ENCODE measurements at places on chromosomes 2 and 18.

DNA sequence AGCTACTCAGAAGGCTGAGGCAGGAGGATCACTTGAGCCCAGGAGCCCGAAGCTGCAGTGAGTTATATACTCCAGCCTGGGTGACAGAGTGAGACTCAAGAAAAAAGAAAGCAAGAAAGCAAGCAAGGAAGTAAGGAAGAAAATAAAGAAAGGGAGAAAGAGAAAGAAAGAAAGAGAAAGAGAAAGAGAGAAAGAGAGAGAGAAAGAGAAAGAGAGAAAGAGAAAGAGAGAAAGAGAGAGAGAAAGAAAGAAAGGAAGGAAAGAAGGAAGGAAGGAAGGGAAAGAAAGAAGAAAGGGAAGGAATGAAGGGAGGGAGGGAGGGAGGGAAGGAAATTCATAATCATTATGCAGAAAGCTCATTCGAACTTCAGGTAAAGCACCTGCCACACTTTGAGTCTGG lies 33.9 kb downstream of the KIF3C start:
- no peak for DNase-seq

DNA sequence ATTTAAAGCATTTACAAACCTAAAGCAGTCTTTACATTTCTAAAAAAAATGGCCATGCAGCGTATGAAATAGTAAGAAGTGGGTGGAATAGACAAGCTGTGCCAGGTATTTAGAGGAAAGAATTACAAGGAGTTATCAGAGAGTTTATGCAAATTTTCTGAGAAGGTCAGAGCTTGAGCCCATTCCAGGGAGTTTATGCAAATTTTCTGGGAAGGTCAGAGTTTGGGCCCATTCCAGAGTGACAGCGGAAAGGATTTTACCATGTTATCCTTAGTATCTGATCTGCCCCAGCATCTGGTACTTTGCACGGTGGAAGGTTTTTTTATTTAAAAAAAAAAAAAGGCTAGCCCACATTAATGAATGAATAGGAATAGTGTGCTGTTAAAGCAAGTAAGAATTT lies 1.4 kb upstream of the DOK6 start:
- DNase-seq, result no peak

DNA sequence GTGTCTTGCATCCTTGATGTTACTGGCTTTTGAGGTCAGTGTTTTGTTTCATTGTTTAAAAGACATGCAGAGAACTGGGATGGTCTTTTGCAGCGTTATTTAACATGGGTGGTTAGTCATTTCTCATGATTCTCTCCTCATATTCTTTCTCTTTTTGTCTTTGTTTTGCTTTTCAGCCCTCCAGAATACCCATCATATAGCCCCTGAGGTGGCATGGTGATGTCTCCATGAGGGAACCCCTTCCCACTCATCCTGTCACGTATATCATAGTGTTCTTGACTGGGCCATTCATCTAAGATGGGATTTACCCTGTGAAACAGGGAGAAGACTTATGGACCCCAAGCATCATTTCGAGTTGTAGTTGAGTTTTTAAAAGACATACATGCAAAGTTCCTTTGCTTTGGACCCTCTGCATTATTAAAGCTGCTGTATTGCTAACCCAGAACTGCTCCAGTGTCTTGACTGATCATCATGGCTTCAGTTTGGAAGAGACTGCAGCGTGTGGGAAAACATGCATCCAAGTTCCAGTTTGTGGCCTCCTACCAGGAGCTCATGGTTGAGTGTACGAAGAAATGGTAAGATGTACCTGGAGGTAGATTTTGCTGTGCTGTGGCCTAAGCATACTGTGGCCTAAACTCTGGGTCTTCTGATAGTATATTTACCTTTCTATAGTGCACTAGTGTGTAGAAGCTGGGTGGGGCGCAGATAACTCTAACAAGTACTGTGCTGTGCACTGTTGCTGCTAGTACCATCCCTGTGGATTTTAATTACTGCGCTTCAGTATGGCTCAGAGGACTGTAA lies 1.4 kb downstream of the EHBP1 start:
- no peak for DNase-seq

DNA sequence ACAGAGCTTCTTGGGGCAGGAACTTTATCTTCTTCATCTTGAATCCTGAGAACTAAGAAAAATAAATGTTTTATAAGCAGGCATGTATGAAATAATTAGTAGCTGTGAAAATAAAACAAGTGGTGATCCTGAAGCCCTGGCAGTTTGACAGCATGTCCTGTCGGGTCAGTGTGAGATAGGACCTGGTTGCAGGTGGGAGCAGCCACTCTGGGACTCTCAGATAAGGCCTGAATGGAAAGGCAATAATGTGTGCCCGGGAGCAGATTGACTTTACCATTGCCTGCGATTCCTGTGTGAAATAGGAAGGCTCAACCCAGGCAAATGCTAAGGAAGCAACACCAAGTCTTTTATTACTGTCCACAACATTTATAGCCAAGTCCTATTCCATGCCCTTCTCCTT lies 132.4 kb downstream of the LYPD6B start:
- no peak for DNase-seq

DNA sequence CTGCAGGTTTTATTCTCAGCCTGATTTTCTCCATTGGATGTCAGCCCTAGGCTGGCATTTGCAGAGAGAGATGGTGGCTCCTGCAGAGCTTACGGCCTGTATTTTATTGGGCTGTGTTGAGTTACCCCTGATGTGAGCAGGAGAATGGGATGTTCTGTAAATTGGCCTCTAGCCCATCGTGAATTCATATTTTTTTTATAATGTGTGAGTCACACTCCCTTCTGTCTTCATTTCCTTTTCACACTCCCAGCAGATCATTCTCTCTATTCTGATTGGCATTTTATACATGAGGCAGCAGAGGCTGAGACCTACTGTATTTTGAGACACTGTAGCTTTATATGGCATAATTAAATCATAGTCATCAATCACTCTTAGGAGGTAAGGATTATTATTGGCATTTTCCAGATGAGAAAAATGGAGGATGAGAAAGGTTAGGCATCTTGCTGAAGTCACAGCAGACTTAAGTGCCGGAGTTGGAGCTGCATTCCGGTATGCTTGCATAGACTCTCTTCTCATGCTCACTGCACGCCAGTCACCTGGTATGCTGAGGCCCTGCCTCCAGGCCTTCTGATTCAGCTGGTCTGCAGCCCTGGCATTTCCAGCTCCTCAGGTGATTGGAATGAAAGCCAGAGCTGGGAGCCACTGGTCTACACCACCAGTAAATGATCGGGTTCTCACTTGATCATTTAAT lies 142.4 kb downstream of the NEDD4L start:
- no peak for DNase-seq

DNA sequence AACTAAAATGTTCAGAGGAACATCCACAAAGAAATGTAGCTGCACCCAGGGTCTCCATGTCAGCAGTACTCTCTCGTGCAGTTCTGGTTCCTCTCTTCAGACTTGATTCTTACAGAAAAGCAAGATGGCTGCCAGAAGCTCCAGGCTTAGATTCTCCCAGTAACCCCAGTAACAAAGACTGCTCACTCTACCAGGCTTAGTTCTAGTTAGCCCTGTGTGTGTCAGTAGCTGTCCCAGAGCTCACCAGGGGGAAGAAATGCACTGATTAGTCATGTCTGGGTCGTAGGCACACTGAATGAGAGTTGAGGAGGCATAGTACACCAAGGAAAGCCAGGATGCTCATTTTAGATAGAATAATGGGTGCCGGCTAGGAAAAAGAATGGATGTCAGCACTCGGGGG lies 395.0 kb upstream of the NRP2 start:
- DNase-seq, result no peak

- no peak for DNase-seq
Observed at GRCh38 chr18:62938006-62938405, 222.7 kb downstream of the PHLPP1 start.

- DNase-seq, result no peak
Observed at GRCh38 chr2:225027061-225027762, 15.1 kb downstream of the DOCK10 start.

- DNase-seq, result no peak
Observed at GRCh38 chr2:38375696-38376345, 1.3 kb downstream of the ATL2 start.

DNA sequence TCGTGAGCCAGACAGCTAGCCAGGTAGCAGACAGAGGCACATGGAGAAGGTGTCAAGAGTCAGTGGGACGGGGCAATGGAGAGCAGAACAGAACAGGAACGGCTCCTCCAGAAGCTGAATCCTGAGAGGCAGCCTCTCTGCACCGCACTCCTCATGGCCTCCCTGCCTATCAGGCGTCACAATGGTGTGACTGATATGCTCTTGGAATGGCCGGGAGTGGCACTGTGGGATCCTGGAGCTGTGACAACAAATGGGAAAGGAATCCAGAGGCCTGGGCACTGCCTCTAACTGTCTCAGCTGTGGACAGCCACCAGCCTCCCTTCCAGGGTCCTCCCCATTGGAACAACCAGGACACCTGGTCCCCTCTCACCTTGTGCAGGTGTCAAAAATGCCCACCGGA lies 89.1 kb upstream of the ID2 start:
- no peak for DNase-seq

DNA sequence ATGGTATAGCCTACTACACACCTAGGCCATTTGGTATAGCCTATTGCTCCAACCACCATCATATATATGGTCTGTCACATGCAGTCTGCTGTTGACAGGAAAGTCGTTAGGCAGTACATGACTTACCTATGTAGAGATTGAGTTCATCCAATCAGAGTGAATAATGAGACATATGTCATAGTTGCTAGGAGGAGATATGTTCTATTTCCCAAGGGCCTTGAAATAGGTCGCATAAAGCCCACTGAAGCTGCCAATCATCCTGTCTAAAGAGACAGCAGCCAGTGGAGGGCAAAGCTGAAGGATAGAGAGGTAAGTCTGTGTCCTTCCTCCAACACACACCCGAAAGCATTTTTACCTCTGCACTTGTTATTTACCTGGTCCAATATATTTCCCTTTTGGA lies 263.4 kb downstream of the PTPRM start:
- no peak for DNase-seq

GRCh38 chr2:219104107-219105035 lies 43.6 kb upstream of the IHH start:
- no peak for DNase-seq

DNA sequence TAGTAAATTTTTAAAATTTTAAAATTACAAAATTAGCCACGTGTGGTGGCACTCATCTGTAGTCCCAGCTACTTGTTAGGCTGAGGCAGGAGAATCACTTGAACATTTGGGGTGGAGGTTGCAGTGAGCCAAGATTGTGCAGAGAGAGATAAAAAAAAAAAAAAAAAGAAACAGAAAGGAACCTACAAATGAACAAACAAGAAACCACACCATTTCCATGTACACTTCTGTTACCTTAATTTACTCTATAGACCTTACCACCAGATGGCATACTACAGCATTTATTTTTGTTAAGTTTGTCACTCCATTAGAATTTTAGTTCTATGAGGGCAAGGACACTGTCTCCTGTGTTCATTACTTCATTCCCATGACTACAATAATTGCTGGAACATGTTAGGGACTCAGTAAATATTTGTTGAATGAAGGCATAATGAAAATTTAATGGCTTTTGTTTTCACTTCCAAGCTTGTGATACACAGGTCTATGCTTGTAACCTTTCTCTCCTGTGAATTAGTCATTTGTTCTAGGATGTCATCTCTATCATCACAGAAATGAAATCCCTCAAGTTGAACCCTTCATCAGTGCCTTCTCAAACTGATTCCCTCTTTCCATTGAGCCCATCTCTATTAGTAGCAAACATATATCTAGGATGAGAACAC lies 76.0 kb downstream of the ARHGAP15 start:
- DNase-seq, result no peak

DNA sequence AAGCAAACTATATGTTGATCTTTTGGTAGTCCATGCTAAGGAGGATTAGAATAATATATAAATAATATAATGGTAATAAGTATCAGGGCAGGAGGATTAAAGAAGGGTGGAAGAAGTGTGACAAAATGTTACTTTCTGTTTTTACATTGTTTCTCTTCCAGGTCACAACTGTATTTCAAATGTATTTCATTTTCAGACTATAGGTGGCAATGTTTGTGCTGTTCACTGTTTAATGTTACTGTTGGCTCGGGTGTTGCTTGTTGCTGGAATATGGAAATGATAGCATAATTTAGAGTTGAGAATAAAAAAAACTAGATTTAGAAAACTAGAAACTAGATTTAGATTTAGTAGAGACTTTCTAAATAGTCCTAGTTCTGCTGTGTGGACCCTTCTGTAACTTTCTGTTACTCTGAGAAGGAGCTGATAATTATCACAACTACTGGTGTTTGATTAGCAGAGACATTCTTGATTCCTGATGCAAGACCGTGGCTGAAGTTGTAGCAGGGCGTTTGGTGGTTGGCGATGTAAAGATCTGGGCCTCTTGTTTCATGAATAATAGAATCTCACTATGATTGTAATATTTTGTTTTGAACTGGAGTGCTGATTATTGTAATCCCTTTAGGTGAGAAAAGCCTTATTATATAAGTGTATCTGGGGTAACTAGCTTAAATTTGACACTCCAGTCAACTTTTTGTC lies 7.9 kb downstream of the NEDD4L start:
- DNase-seq, result no peak

- DNase-seq, result no peak
Observed at GRCh38 chr2:24454294-24454693, 36.8 kb upstream of the NCOA1 start.

- DNase-seq, result no peak
Observed at GRCh38 chr2:10932345-10933151, 20.8 kb downstream of the KCNF1 start.

DNA sequence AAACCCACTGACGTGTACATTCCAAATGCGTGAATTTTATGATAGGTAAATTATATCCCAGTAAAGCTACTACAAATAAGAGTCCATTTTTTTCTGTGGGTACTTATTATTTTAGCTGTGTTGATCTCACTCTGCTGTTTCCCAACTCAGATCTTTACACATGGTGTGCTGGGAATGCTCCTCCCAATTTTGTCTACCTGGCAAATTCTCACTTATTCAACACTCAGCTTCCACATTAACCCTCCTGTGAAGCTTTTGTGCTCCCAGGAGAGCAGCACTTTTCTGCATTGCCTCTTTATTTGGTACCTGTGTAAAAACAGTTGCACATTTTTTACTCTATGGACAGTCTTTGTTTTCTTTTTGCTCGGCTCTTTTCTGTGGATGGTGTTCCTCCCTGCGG lies 38.6 kb upstream of the ATP5MC3 start:
- DNase-seq, result no peak

- DNase-seq, result no peak
Observed at GRCh38 chr2:128378231-128379020, 59.8 kb upstream of the HS6ST1 start.

GRCh38 chr2:101330253-101330933 lies 21.9 kb upstream of the RNF149 start:
- no peak for DNase-seq

GRCh38 chr2:177106212-177106611 lies 106.4 kb upstream of the HNRNPA3 start:
- DNase-seq, result no peak

DNA sequence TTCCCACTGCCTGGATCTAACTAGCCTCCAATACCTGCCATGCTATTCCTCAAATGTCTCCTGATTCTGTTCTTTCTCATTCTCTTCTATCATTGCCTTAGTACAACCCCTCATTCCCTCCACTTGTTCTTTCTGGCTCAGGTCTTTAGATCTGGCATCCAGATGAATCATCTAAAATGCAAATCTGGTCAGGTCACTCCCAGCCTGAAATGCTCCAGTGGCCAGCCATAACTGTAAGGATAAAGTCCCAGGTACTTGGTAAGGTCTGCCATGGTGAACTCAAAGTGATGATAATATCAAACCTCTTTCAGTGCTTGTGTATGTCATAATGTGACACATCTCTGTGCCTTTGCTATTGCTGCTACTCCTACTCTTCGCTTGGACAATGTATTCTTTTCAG lies 2.9 kb upstream of the SNRNP27 start:
- no peak for DNase-seq

- DNase-seq, result no peak
Observed at GRCh38 chr2:134912361-134912760, 6.3 kb upstream of the CCNT2 start.

All from effector memory CD4-positive, alpha-beta T cell (primary cell).